CD4-positive, alpha-beta T cell treated with Interleukin-12 subunit alpha and Interleukin-12 subunit beta, for 1 hour (primary cell): ENCODE measurements at places on chromosomes 11 and 22.

DNA sequence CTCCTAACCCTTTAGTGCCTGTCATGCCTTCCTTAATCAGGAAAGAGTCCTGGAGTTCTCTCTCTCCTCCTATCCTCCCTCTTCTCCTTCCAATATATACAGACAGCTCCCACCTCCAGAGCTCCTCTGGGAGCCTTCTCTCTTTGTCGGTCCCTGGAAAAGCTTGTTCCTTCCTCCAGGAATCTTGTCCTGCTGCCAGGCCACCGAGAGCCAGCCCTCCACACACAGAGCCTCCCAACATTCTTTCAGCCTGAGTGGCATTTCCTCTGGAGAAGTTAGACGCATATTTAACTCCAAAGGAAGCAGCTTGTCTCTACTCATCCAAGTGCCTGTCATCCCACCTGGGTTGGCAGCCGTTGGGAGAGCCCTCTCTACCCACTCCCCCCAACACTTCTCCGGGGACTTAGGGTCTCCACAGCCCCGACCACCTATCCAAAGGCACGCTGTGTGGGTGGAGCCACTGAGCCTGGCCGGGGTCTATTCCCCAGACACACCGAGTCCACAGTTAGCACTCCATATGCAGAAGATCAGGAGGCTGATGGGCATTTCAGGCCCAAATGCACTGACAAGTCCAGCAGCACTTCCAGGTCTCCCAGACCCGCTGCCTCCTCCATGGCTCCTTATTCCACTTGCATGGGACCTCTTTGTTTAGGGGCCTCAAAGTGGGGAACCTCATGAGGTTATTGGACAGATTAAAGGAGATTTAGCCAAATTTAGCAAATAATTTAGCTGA lies 31.1 kb downstream of the DKK3 start:
- no peak for DNase-seq

DNA sequence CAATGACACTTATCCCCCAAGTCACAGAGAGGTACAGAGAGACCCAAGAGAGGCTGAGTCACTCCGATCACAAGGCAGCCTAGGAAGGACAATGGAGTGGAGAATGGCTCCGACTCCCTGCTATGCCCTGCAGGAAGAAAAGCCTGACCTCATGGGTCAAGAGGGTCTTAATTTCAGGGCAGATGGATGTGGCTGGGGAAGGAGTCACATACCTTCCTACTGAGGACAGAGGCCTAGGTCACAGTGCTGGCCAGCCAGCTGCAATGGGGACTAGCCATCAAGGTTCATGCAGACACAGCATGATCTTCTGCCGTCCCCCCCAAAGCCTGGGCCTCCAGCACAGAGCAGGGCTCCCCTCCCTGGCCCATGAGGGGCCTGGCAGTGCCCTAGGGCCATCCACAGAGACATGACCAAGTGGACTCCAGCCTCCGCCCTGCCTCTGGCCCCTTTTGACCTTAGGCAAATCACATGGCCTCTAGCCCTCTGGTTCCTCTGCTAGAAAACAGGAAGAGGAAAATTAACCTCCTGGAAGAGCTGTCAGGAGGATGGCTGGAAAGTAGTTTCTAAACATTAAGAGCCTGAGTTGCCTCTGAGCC lies 1.8 kb downstream of the ARRB1 start:
- no peak for DNase-seq

GRCh38 chr11:134663506-134664313 lies 251.7 kb upstream of the B3GAT1 start:
- no peak for DNase-seq

- no peak for DNase-seq
These were observed 148.3 kb upstream of the POU2AF2 start for GRCh38 chr11:111097191-111097590.

DNA sequence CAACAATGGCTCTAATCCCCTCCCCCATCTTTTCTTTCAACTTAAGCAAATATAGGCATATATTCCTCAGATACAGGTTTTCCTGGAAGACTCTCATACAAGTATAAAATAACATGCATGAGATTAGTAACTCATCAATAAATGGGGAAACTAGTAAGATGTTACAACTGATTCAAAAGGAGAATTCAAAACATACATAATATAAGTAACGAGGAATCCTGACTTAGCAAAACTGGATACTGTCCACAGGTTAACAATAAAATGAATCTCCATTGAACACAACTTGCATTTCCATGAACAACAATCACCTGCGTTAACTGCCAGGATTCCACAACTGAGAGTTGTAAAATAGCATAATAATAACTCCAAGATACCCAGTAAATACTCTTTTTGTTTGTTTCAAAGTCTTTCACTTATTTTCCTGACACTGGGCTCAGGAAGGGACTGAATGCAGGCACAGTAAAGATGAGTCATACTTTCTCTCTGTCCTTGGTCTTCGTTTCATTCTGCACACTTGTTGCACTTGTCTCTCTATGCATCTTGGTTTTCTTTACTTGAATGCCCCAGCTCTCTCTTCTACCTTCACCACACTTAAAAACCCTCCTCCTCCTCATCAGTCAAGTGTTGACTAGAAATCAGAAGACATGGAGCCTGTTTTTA lies 8.1 kb downstream of the APIP start:
- DNase-seq, result no peak

DNA sequence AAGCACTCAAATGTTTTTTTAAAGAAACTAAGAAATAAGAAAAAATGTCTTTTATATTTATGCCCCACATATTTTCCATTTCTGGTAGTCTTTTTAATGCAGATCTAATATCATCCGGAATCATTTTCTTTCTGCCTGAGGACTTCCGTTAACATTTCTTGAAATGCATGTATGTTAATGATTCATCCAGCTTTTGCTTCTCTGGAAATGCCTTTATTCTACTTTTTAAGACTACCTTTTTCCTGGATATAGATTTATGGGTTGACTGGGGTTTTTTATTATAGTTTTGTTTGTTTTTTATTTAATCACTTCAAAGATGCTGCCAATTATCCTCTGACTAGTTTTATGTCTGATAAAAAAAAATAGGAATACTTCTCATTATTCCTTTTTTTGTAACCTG lies 57.1 kb upstream of the LDLRAD3 start:
- no peak for DNase-seq

DNA sequence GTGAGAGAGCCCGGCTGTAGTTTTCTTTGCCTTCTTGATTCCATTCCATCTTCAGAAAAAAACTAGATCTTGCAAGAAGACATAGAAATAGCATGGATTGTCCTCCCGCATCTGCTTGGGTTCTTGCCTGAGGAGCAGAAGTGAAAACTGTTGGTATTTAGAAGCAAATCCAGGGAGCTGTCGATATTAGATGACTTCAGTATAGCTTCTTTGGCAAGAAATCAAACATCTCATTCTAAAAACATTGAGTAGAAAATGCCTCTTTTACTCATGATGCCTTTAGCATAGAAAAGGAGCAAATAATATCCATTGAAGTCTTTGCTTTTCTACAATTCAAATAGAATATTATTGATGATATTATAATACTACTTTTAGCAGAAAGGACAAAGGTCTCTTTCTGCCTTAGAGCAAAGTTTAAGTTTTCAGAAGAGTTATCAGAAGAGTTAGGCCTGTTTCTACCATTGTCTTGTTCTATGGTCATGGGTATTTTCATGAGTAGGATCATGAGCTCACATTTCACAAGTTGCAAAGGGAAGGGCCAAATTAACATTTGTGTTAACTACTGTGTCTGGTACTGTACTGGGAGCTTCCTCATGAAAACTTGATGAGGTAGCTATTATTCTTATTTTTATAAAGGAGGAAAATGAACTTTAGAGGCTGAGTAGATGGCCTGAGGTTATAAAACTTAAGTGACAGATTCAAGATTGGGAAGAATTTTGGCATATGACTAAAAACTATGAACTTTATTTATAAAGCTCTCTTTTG lies 49.7 kb downstream of the EXT2 start:
- no peak for DNase-seq

DNA sequence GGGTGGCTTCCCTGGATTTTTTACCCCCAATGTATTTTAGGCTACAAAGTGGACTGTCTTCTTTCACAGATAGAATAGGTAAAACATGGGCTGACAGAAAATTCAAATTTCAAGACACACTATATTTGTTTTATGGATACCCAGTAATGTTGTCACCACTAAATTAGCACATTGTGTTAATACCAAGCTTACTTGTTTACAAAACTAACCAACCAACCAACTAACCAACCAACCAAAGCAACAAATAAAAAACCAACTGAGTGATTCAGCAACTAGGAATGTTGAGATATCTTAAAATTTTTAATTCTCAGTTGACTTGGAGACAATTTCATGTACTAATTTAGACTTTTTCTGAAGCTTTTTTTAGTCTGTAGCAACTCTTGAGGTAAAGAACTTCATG lies 69.3 kb upstream of the CTSC start:
- no peak for DNase-seq

DNA sequence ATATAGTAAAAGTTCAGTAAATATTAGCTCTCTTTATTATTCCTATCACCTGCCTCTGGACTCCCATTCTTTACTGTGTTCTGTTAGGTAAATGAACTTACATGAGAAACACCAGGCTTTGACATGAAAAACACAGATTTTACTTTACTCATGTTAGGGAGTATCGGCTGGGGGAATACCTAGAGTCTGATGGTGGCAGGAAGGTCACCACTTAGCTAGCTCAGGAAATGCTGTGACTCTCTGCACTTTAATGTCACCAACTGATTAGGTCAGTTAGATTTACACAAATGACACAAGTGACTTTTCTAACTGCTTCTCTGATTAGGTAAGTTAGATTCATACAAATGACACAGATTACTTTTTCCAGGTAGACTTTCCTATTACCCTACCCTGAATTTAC lies 225.1 kb downstream of the SWAP70 start:
- DNase-seq, result no peak

DNA sequence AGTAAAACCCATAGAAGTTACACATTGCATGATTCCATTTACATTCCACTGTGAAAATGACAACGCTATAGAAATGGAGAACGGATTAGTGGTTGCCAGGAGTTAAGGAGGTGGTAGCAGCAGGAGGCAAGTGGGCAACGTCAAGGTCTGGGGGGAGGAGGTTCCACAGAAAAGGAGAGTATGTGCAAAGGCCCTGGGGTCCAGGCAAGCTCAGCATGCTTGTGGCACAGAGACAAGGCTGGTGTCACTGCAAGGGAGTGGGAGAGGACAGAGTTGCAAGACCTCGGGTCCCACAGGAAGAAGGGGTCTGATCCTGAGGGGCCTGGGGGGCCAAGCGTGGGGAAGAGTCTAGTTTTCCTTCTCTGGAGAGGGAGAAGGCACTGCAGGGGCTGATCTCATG lies 240.8 kb downstream of the MN1 start:
- DNase-seq, result no peak

GRCh38 chr22:44438481-44439131 lies 59.4 kb downstream of the RTL6 start:
- DNase-seq, result no peak

GRCh38 chr11:100673063-100673462 lies 14.0 kb upstream of the ARHGAP42 start:
- no peak for DNase-seq

- no peak for DNase-seq
These were observed 8.0 kb downstream of the SELENOM start for GRCh38 chr22:31099386-31099785.

GRCh38 chr11:73271936-73272679 lies at the start of gene P2RY6:
Gene P2RY6 (plus strand): TSS chr11:73272338. CDS start chr11:73296519, 24,181 bp downstream.
- DNase-seq, result no peak

- no peak for DNase-seq
These were observed 11.2 kb upstream of the IL18BP start for GRCh38 chr11:71987521-71987920.

GRCh38 chr11:224424-224823 lies 11.7 kb downstream of the SIRT3 start:
- DNase-seq, result no peak

GRCh38 chr22:46783721-46784120 lies 21.3 kb downstream of the TBC1D22A start:
- DNase-seq, result no peak

- DNase-seq, result no peak
These were observed 93.0 kb downstream of the SLC1A2 start for GRCh38 chr11:35326266-35326879.

DNA sequence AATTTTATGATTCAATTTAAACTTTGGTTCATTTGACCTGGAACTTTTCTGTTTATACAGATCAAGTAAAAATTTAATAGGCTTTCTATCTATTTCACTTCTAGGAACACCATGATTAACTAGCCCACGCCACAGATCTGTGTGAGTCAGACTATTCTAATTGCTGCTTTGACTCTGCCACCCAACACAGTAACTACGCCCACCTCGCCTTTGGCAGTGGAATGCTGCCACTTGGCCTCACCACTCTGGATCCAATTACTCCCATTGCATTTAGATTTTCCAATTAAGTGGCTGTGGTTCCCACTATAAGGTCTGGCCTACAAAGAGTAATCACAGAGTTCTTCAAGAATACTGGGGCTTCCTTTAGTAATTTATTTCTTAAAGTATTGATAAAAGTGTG lies 46.6 kb upstream of the LIN7C start:
- no peak for DNase-seq

GRCh38 chr11:72627594-72628281 lies 46.5 kb downstream of the PDE2A start:
- no peak for DNase-seq

DNA sequence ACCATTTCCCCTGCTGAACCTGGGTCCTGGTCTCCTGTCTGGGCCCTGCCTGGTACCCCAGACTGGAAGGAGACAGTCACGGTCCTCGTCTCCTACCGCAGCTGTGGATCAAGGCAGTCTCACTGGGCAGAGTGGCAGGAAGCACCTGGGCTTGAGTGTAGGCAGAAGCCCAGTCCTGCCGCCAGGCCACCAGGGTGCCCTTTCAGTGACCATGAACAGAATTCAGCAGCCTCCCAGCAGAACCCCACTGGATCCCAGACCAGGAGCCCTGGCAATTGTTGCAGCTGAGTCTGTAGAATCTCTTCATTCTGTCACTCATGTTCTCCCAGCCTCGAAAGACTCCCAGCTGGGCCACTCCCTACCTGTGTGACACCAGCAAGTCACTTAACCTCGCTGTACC lies 25.5 kb upstream of the CREB3L1 start:
- DNase-seq, result no peak

DNA sequence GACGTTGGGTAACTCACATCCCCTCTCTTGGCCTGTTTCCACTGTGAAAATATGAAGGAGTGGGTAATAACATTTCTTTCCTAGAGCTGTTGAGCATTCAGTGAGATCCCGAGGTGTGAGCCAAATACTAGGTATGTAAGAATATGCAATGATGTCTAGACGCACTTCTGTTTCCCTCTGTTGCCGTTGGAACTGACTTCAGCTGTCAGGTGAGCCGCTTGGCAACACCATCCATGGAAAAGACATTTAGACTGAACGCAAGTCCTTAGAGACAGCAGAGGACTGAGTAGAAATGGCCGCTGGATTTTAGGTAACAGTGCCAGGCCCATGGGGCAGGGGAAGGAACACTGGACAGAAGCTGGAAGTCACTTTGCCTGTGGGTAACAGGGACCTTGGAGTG lies 29.5 kb upstream of the SHANK2 start:
- DNase-seq, result no peak
